ENCODE measurements at places on chromosomes 1 and 21.

GRCh38 chr1:2628933-2629626 is 3.7 kb downstream of the MMEL1 start:
- no peak for DNase-seq

DNA sequence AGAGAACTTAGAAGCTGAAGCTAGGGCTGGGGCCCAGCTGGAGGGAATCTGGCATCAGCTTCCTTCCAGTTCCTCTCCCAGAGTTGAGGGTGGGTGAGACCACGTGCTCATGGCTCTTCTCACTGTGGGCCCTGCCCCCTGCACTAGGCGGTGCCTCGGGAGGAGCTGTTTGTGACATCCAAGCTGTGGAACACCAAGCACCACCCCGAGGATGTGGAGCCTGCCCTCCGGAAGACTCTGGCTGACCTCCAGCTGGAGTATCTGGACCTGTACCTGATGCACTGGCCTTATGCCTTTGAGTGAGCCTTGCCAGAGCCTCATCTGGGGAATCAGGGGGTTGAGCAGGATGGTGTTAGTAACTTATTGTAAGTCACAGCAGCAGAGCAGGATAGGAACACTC is 16.1 kb downstream of the AKR1A1 start:
- no peak for DNase-seq

GRCh38 chr1:43814401-43814800 is 107.1 kb downstream of the ST3GAL3 start:
- DNase-seq, result no peak

GRCh38 chr1:234987415-234988154 is 141.1 kb downstream of the TOMM20 start:
- DNase-seq, result no peak

- DNase-seq, result no peak
Measured at GRCh38 chr1:53608676-53609075, 130.3 kb downstream of the GLIS1 start.

DNA sequence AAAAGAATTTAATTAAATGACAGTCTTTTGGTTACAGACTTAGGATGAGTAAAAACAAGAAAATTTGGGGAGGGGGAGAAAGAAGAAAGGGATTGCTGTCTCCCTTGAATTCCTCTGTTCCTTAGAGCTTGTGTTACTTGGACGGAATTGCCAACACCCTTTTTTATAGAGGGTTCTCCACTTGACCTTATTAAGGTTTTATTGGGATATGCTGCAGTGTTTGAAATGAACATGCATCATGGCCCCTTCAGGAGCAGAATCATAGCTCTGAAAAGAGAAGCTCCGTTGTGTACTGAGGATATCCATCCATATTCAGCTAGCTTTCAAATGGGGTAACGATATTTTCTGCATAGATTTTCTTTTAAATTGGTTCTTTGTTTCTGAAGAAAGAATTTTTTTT is 48.2 kb upstream of the DNASE2B start:
- no peak for DNase-seq

GRCh38 chr1:75092141-75092540 is 42.0 kb upstream of the LHX8 start:
- DNase-seq, result no peak

GRCh38 chr21:22120616-22121266 is 1122.5 kb downstream of the NCAM2 start:
- DNase-seq, result no peak

- DNase-seq, result no peak
Measured at GRCh38 chr1:214475746-214476145, 75.7 kb downstream of the PTPN14 start.

DNA sequence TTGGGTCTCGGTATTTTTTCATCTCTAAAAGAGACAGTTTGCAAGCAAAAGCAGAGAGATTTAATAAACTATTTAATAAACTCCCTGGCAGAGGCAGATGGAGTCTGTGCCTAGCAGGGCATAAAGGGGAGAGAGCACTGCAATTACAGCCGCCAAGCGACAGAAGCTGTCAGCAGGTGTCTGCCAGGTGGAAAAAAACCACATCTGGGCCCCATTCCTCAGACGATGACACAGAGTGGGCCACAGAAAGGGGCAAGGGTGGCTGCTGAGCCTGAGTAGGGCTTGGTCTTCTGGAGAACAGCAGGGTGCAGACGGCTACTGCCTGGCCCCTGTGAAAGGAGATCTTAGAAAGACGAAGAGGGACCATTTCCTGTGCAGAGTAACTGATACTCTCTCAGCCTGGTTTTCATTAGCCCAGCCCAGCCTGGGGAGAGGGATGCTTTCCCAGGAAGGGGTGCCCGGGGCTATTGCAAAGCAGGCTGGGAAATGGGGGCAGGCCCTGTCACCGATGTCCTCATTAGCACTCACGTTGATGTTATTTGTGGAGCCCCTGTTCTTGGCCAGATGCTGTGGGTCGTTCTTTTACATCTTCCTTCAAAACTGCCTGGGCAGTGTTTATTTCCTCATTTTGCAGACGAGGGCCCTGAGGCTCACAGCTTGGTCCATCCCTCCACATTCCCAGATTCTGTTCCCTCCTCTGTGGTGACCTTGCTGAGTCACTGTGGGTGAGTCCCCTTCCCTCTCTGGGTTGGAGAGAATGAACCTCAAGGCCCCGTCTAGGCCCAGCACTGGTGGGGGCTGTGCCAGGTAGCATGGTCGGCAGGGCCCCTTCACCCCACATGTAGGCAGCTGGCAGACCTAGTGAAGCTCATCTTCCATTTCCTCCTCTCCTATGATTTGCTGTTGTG is 472.7 kb downstream of the PTPRU start:
- DNase-seq, result no peak

GRCh38 chr1:50295566-50295965 is 127.7 kb downstream of the DMRTA2 start:
- no peak for DNase-seq

DNA sequence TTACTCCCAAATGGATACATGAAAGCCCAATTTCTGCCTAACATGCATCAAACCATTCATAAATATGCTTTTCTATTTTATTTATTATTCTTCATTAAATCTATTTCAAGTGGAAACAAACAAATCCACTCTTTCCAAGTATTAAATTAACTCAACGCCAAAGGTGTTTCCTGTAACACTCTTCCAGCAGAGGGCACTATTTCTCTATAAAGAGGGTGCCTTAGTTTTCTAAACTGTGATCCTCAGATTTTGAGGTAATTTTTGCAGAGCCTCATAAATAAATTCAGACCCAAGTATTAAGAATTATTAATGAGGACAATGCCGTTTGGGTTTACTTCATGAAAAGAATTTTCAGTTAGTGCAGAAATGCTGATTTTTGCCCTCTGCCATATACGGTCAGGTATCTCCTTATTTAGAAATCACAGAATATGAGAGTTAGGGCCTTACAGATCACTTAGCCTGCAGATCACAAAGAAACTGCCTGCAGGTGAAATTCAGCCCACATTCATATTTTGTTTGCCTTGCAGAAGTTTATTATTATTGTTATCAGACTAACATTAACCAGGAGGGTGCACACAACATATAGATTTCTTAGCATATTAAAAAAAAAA is 40.1 kb upstream of the MYSM1 start:
- no peak for DNase-seq

DNA sequence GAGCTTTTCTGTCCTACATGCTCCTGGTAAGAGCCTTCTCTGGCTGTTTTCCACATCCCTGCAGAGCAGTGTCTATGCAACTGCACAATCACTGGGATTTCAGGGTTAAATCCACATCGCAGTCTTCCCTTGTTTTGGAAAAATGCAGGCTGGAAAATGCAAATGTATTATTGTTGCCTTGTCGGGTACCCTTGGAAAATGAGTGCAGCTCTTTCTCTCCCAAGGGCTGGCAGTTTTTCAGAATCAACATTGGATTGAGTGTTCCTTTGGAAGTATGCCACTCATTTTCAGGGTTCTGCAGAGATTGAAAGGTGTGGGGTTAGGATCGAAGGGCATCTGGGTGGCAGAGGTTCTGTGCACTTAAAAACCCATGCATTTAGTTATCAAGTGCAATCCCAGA is 3.2 kb downstream of the NOS1AP start:
- DNase-seq, result no peak

DNA sequence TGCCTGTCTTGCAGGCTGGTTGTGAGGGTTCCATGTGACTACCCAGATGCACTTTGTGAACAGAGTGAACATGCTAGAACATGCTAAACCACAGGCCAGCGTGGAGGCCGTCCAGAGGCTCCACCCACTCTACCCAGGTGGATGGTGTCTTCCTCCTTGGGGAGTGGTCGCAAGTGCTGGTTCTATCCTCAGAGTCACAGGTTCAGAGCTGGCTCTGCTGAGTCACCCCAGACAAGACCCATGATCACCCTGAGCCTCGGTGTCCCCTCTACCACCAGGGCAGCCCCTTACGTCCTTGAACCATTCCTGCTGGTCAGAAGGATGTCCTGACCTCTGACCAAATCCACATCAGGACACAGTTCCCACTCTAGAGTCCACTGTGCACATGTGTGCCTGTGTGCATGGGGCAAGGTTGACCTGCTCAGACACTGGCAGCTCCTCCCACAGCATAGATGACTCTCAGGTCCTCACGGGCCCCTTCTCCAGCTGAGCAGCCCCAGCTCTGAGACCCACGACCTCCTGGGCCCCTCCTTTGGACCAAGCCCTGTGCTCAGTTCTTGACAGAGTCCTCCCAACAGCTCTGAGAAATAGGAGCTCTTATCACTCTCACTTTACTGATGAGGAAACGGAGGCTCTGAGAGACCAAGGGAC is 391.8 kb downstream of the MATN1 start:
- no peak for DNase-seq

DNA sequence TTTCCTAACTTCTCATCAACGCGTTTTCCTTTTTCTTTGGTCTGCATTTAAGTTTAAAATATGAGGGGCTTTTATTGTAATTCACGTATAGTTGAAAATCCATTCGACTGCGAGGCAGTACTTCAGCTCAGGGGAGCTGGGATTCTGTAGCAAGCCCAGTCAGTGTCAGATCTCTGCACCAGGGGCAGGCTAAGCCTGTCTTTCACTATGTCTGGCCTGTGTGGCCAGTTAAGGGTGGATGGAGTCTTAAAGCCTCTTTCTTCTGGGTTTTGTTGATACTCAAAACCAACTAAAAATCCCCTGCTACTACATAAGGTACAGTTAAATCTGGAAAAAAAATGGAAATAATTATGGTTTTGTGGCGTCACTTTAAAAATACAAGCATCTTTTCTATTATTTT is 124.7 kb downstream of the TYW3 start:
- no peak for DNase-seq

DNA sequence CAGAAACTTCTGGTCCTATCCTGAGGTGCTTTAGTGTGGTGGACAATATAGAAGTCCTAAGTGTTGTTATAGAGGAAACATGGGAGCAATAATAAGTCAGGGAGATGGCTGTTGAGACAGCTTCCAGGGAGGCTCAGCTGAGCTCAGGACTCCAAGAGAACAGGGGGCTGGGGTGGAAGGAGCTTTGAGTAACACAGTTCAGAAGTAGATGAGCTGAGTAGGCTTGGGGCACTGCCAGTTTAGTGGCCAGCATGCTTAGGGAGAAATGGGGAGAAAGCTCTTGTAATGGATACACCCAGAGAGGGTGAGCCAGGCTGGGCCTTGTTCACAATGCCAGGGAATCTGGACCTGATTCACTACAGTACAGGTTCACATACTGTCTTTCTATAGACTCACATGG is 201.6 kb downstream of the DAB1 start:
- DNase-seq, result no peak

DNA sequence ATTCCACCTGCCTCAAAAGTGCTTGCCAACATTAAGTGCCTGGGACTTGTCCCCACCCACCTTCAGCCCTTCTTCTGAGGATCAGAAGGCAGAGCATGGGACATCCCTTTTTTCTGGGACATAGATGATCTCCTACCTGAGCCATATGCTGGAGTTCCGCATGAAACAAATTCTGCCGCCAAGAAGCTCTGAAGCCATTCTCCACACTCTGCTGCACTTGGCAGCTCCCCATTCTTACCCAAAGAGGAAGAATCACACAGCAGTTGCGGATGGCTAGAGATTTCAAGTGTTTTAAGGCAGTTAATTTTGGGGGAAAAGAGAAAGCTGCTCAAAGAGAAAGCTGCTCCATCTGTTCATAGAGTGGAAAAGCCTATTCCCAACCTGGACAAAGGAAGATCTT is 197.3 kb upstream of the COA6 start:
- DNase-seq, result no peak

DNA sequence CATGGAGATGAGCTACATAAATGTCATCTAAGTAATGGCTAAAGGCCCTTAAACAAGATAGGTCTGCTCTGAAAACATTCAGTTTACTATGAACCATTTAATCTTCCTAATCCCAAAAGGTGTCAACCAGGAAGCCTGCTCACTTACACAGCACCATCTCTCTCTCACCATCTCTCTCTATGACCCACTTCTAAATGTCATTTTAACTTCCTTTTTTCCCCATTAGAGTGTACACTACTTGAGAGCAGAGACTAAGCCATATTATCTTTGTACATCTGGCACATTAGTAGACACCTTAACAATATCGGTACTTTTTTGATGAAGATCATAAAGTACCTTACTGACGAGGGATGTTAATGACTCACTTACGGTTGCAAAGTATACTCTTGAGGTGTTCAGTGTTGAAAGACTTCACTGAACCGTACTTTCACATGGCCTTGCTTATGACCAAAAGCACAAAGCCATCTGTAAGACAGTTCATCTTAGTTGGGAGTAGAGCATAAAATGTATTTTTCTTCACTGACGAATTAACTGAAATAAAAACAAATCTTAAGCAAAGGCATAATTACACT is 25.4 kb downstream of the FBXO42 start:
- DNase-seq, result no peak

DNA sequence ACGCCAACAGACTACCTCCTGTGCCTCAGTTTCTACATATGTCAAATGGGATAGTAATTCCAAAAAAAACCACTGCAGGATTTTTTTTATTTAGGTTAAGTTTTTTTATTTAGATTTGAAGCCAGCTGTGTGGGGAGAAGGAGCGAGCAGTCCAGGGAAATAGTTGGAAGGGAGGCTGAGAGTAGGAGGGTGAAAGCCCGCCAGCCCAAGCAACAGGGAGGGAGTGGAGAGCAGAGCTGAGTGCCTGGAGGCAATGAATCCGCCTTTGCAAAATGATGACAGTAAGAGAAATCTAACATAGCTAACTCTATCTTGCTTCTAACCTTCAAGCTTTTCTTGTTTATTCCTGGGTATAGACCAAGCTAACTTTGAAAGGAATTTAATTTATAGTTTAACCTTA is 15.6 kb upstream of the C1orf198 start:
- no peak for DNase-seq

GRCh38 chr1:163395790-163396189 is 74.0 kb downstream of the NUF2 start:
- DNase-seq, result no peak

GRCh38 chr1:192879406-192879805 is 70.6 kb downstream of the RGS2 start:
- no peak for DNase-seq

DNA sequence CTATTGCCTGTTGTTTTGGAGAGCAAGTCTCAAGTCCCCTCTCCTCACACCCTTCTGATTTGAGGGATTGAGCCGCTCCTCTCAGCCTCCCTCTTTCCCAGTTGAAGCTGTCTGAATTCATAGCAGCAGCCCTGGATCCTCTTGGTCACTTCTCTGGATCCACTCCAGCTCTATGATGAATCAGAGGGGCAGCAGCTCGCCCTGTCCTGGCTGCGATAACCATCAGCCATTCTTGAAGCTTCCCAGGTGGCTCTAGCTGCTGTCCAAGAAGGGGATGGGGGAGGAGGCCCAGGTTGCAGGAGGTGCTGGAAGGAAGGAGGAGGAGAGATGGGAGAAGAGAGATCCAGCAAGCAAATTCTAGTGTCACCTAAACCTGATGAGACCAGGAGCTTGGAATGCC is 31.3 kb downstream of the WNT4 start:
- DNase-seq, result no peak
